CD4-positive, alpha-beta T cell treated with Interleukin-2 at 100 ng/mL for 4 hours (primary cell): ENCODE measurements at places on chromosomes 16 and 17.

- no peak for DNase-seq
Observed at GRCh38 chr17:6096201-6097004, 26.2 kb downstream of the WSCD1 start.

- no peak for DNase-seq
Observed at GRCh38 chr16:21005008-21005407, 104.4 kb downstream of the LYRM1 start.

DNA sequence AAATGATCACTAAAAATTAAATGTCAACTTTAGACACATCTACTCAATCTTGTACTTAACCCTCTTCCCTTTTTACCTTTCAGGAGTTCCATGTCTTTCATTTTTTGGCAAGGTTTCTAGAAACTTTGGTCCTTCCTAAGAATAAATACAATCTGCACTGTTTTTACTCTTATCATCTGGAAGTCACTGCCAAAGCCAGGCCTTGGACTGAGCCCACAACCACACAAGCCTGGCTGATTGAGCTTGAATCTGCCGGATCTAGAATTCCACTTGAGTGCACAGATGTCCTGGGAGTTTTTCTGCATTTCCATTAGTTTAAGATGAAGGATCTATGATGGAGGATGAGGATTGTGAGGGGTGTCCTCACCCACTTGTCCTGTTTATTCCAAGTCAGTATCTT, 126.1 kb downstream of the VPS53 start:
- DNase-seq, result no peak

GRCh38 chr16:13120557-13120956, 219.2 kb downstream of the SHISA9 start:
- DNase-seq, result no peak

GRCh38 chr16:84496991-84497390, 7.5 kb downstream of the MEAK7 start:
- DNase-seq, result no peak

- DNase-seq, result peak; percentile 20
Observed at GRCh38 chr17:48613862-48614694, 1.0 kb downstream of the HOXB8 start.

- DNase-seq, result no peak
Observed at GRCh38 chr17:47915776-47916398, 19.9 kb downstream of the SP2 start.

DNA sequence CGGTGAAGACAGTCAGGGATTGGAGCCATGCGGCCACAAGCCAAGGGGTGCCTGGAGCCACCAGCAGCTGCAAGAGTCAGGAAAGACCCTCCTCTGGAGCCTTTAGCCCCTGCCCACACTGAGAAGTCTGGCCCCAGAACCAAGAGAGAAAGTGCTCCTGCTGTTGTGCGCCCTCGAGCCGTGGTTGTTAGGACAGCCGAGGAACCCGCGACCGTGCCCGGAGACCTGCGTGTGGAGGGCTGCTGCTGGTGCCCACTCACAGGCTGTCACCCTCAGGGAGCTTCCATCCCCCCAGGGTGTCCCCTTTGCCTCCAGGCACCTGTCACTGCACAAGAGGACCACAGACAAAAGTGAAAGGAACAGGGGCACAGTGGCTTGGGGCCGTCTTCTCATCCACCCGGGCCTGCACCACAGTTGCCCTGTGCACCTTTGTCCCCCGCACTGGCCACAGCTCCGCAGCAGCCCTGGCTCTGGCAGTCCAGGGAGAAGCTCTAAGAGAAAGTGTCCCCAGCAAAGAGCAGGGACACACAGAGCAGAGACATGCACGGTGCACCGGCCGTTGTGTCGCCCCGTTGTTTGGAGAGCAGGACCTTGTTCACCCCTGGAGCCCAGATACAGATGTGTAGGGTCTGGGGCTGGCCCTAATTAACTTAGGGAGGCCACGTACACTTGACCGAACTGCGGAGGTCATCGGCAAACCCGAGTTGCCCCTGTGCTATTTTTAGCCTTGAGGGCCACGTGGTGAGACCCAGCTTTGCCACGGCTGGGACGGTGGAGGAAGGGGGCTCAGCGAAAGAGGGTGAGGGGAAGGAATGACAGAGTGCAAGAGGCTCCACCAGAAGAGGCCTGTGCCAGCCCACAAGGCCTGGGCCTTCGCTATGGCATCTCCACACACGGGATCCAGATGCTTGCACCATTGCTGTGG, 329.2 kb downstream of the C16orf95 start:
- DNase-seq, result no peak

DNA sequence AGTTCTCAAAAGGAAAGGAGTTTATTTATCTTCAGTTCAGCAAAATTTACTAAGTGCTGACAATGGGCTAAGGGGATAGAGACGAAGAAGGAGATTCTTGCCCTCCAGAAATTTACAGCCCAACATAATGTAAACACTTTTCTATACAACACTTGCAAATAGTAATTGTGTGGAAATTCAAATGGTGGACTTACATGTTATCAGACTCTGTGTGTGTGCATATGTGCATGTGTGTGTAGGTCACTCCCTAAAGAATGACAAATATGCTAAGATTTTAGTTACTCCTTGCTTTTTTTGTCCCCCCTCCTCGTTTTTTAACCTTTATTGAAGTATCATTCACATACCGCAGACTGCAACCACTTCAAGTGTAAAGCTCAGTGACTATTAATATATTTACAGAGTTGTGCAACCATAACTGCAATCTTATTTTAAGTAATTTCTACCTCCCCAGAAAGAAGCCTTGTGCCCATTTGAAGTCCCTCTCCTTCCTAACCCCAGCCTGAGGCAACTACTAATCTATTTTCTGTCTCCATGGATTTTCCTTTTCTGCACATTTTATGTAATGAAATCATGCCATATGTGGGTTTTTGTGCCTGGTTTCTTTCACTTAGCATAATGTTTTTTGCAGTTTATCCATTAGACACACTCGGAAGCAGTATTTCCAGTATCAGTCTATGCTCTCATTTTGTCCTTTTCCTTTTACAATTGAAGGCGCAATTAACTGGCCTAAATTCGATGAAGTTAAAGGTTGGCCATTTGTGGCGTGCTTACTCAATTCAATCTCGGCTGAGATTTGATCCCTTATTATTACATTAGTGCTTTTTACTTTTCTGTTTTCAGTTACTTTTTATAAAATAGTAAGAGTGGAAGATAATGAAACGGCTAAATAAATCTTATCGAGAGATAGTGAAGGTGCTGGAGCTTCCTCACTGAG, 318.4 kb downstream of the HAPSTR1 start:
- DNase-seq, result no peak

DNA sequence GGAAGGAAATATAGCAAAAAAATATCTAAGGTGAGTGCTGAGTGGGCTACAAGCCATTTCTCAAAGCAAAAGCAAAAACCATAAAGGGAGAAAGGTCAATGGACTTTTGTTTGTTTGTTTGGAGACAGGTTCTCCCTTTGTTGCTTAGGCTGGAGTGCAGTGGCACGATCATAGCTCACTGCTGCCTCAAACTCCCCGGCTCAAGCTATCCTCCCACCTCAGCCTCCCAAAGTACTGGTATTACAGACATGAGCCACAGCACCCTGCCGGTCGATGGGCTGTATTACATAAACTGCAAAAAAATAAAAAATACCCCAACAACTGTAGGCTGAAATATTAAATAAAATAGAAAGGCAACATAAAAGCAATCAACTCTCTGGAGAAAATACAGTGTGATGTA, 3.5 kb upstream of the RBBP6 start:
- no peak for DNase-seq

GRCh38 chr17:81241648-81242420, 2.7 kb downstream of the NDUFAF8 start:
- peak; percentile 52 for DNase-seq

- no peak for DNase-seq
Observed at GRCh38 chr16:89019511-89019910, 42.5 kb upstream of the CBFA2T3 start.

GRCh38 chr17:39357488-39357887, 43.9 kb downstream of the FBXL20 start:
- DNase-seq, result no peak

DNA sequence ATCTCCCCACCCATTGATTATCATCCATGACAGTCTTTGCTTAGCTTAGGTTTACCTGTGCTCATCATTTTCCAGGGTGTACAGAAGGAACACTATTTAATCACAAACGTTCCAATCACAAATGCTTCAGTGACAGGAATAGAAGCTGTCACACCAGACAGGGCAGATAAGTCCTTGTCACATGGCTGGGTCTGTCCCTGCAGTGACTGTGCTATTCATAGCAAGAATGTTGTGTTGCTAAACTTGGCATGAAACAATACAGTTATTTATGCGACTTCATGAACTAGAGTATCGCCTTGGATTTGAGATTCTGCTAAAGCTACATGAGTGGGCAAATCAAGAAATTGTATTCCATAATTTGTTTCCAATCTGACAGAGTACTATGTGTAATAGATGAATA, 108.4 kb downstream of the CDH13 start:
- DNase-seq, result no peak

GRCh38 chr17:71942626-71943025, 178.2 kb upstream of the SOX9 start:
- no peak for DNase-seq

DNA sequence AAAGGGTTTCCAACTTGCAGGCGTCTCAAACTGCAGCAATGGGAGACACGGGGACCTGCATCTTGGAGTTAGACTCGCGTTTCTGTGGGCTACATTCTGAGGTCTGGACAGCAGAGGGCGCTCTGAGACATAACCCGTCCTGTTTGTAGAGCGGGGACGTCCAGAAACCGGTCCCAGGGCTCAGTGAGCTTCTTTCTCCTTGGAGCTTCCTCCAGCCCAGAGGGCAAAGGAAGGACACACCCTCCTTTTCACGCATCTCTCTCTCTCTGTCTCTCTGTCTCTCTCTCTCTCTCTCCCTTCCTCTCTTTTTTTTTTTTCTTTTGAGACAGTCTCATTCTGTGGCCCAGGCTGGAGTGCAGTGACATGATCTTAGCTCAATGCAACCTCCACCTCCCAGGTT, 19.8 kb downstream of the COX4I1 start:
- peak; percentile 83 for DNase-seq

- no peak for DNase-seq
Observed at GRCh38 chr17:348692-349425, 3.7 kb downstream of the RPH3AL start.

- DNase-seq, result no peak
Observed at GRCh38 chr16:87231911-87232310, 85.3 kb downstream of the C16orf95 start.

- peak; percentile 32 for DNase-seq
Observed at GRCh38 chr16:56041556-56042140, 149.6 kb upstream of the GNAO1 start.

DNA sequence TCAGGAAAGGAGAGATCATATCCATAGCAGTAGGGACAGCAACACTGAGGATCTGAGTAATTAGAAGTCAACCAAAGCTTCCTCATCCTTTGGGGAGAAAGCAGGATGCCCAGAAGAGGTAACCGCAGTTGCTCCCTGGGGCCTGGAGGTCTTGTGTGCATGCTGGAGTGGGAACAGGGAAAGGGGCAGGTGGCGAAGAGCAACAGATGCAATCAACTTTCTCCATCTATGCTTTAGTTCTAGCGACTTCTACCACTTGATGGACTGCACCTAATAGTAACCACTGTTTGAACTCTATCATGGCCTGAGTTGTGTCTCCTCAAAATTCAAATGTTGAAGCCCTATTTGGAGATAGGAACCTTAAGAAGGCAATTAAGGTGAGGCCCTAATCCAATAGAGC, 503.8 kb downstream of the NPIPA7 start:
- no peak for DNase-seq

DNA sequence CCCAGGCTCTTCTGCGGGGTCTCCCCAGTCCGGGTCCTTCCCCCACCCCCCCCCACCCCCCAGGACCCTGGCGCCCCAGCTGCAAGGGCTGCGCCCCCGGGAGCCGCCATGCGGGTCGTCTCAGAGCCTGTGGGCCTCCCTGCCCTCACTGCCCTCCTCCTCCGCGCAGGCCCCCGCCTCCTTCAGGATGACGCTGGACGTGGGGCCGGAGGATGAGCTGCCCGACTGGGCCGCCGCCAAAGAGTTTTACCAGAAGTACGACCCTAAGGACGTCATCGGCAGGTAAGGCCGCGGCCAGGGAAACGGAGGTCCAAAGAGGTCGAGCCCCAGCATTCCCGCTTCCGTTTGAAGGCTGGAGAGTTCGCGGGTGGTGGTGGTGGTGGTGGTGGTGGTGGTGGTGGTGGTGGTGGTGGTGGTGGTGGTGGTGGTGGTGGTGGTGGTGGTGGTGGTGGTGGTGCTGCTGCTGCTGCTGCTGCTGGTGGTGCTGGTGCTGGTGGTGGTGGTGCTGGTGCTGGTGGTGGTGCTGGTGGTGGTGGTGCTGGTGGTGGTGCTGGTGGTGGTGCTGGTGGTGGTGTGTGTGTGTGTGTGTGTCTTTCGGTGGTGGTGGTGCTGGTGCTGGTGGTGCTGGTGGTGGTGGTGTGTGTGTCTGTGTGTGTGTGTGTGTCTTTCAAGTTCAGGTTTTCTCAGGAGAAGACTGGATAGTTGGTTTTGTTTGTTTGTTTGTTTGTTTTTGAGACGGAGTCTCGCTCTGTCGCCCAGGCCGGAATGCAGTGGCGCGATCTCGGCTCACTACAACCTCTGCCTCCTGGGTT, 615 bp downstream of the PHKG2 start:
- no peak for DNase-seq

- DNase-seq, result no peak
Observed at GRCh38 chr17:45828582-45829133, 16.0 kb upstream of the SPPL2C start.

GRCh38 chr17:27247071-27247957, 46.6 kb upstream of the WSB1 start:
- DNase-seq, result no peak
